Fibroblast of lung (primary cell): ENCODE measurements at places on chromosomes 5 and 9. TPM values are rescaled to one million over a fixed set of nuclear protein-coding genes. Genes with fewer than 3 reads are reported as not detected.

Gene ABL1
- 47.8 and 65.4 TPM in 2 replicates for total RNA-seq

Gene LOX
- total RNA-seq = 33.4 and 81.9 TPM in 2 replicates

Gene PTPA
- 159 and 203 TPM in 2 replicates for total RNA-seq

Gene PROB1
- 0.77 and 1.5 TPM in 2 replicates for total RNA-seq

Gene RALGDS
- 16.2 and 23.6 TPM in 2 replicates for total RNA-seq

Gene PCDHB7
- 1.0 and 1.5 TPM in 2 replicates for total RNA-seq

Gene SEMA4D
- total RNA-seq = 2.6 TPM in 2 replicates

Gene SHLD3
- 3.5 and 4.4 TPM in 2 replicates for total RNA-seq

Gene NINJ1
- 56.2 and 59.9 TPM in 2 replicates for total RNA-seq

Gene PCDHB9
- total RNA-seq = 0.26 and 0.99 TPM in 2 replicates

Gene FAM81B
- total RNA-seq = not detected in 2 replicates

Gene MCTP1
- total RNA-seq = 3.6 and 7.9 TPM in 2 replicates

Gene DNAJB5
- total RNA-seq = 7.4 and 9.9 TPM in 2 replicates

Gene SH3TC2
- 0.26 and 0.83 TPM in 2 replicates for total RNA-seq
